ENCODE measurements at places on chromosomes 3 and 15.

DNA sequence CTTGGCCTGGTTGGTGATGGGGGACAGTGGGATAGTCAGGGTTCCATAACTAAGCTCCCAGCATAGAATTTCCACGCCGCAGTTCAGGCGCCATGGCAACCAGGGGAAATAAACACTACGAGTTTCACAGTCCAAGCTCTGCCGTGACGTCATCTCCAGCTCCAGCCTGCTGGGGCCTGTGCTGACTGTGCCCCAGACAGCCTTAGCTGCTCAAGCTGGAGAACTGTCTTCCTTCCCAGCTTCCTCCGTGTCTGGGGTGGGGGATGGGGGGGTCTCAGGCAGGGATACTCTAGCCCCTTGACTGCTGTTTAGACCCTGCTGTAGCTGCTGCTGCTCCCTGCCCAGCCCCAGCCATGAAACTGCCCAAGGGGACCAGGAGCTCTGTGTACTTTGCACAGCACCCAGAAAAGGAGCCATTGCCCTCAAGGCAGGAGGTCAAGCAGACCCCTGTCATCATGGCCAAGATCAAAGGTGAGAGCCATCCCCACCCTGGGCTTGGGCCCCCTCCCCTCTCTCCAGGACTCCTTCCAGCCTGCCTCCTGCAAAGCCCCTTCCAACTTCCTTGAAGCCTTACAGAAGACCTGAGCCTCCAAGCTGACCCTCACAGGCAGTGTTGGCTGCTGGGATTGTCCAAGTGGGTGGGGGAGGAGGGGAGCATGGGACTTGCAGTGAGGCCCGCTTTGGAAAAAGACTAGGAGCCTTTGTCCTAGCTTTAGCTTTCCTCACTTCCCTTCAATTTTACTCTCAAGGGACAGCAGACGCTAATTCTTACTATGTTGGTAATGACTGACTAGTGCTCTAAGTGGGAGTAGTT is 11.4 kb upstream of the CSPG4 start:
- peak; percentile 35 for DNase-seq

GRCh38 chr3:169133178-169134161 is 530.0 kb downstream of the MECOM start:
- DNase-seq, result no peak

- no peak for DNase-seq
These were observed 59.4 kb downstream of the DAPK2 start for GRCh38 chr15:63986751-63987341.

GRCh38 chr3:181909241-181909640 is 197.5 kb downstream of the SOX2 start:
- DNase-seq, result no peak

DNA sequence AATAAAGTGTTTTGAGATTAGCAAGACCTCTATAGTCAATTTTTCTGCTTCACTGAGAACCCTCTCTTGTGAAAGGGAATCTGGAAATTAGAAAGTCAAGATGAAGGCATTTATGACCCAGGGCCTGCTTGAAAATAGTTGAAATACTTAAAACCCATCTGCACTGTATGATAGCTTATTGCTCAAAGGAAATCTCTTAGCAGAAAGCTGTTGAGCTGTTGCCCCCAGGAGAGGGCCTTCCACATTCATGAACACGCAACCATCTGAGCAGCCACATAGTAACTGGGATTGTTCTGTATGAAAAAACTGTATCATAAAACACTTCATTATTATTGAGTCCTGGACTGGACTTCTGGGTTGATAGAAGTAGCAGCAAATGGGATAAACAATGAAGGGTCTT is 106.4 kb upstream of the PTX3 start:
- no peak for DNase-seq

DNA sequence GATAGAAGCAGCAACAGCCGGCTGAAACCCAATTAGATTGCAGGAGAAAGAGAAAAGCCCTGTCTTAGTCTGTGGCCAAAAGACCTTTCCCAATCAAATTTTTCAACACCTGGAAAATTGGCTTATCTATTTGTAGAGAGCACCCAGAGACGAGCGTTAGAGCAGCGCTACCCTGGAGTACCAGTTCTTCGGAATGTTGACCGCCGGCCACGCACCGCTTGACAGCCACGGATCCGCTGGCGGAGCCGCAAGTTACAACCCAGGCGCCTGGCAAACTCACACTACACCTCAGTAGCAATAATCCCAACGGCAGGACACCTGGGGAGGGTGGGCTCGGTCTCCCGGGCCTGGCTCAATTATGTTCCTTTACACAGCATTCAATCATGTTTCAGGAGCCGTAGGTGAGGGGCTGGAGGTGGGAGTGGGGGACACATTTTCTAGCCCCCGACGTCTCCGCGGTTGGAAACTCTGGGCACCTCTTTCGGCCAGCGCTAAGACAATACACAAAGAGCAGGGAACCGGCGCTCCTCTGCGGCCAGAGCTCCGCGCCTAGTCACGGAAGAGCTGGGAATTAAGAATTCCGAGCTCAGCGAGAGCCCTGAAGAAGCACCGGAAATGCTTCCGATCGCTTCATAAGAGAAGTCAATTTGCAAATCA is 1.2 kb downstream of the MB21D2 start:
- peak; percentile 45 for DNase-seq

GRCh38 chr3:40557575-40558161 is 32.9 kb downstream of the ZNF621 start:
- DNase-seq, result no peak

DNA sequence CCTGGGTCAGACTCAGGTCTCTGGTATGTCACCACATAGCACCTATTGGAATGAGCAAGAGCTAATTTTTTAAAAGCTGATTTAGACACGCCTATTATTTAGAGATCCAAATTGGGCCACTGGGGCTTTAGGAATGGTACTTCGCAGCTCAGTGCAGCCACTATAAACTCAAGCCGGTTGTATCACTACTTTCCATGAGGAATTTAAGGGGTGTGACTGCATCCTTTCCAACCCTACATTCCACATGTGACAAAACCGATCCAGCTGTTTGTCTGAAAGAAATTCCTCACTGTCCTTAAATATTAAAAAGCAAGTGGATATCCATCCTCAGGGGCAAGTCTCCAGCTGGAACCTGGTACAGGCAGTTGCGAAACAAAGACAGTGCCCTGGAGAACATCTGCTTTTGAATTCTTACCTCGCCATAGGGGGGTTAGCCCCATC is 12.8 kb downstream of the VGLL3 start:
- no peak for DNase-seq

DNA sequence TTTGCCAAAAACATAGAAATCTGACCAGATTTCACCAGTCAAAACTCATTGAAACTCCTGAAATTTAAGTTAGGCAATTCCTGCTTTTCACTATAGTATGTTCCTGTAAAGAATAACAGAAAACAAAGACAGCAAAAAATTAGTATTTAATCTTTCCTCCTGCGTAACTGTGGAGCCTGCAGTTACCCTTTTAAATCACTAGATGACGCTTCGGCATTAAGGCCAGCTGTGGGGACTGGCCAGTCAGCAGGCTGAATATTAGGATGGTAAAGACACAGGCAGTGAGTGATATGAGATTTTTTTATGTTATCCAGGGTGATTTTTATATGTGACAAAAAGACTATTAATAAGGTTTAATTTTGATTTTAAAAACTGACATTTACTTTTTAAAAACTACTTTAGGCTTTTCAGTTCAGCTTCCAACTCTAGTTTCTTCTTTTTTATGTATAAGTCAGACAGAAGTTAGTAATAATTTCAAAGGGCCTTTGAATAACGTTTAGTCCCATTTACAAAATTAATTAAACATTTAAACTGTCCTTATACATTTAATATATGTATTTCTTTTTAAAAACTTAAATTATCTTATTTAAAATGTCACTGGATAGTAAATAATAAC is 165.1 kb downstream of the PPM1L start:
- no peak for DNase-seq

DNA sequence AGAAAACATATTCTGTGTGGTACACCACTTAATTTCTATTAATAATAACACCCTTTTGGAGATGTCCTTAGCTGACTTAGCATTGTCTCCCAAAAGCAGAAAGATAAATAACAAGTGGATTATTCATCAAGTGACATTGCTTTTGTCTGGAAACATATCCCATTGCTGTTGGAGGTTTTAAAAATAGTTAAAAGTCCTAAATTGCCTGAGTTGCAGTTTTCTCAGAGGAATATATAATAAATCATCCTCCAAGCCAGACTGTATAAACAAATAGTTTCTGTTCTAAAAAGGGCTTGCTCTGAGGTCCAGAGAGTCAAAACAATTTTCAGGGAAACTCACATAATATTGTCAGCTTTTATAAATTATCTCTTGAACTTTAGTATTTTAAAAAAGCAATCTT is 60.4 kb upstream of the CD96 start:
- DNase-seq, result no peak

GRCh38 chr15:49187549-49188245 is 17.6 kb downstream of the GALK2 start:
- no peak for DNase-seq

DNA sequence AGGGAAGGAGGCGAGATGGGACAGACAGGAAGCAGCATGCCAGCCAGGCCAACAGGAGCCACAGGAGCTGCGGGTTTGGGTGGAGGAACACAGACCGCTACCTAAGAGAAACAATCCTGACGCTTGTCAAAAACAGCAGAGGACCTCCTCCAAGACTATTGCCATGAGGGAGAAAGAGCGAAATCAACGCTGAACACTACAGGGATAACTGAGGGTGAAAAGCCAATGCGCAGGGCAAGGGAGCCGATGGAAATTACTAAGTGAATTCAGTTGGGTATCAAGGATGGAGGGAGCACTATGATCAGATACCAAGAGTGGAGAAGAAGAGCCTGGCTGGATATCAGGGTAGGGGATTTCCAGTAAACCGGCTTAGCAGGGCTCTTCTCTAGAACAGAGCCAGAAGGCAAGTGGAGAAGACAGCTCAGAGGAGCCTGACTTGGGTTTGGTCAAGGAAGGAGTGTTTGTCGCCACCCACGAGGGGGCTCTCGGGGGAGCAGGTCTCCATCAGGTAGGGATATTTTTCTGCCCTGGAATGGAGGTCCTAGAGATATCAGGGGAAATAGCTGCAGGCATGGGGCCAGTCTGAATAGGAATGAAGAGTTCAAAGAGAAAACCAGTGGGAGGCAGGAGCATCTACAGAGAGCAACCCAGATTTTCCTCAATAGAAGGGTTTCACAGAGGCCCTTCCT is 48.4 kb downstream of the SLC41A3 start:
- no peak for DNase-seq

- DNase-seq, result no peak
These were observed 81.4 kb downstream of the XRN1 start for GRCh38 chr3:142366434-142366833.

DNA sequence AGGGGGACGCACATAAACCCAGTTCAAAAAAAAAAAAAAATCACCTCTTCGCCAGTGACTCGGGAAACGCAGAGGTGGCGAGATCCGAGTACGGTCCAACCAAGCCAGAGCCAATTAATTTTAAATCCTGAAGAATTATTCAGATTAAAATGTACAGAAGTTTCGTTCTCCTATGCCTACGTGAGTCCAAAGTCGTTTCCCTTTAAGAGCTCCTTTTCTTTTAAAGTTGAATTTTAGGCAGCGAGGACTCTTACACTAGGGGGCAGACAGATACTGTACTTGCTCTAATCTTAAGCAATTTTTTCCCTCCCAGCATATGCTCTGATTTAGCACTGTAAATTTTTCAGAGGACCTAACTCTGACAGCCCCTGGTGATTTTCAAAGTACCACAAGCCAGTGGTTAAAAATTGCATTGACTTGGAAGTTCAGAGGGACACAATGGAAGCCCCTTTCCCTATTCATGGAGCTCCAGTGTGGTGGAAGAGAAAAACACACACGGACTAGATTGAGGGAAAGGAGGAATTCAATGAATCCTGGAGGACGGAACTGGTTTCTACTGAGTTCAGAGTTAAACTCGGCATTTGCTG is 3.3 kb upstream of the NR2F2 start:
- DNase-seq, result peak; percentile 77

DNA sequence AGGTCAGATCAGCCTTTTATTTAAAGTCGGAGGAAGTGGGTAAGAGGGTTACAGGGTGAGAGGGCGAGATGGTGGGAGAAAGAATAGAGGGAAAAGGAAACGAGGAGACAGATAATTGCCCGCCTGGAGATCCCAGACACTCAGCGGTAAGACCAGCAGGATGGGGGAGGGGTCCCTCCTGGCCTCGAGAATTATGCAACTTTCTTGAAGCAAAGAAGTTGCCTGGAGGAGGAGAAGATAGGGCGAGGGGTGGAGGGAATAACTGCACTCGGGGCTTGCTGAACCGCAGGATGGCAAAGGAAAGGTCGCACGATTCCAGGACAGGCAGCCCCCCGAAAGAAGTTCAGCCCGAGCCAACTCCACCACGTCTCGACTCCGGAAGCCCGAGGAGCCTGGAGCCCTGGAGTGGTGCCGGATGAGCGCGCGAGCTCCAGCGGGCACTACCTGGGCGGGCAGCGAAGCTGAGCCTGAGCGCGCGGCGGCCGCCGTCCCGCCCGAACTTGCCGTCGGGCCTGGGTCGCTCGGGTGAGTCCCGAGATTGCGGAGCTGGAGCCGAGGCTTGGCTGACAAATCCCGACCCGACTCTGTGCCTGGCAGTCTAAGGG is 402 bp downstream of the WWTR1 start:
- peak; percentile 26 for DNase-seq

- no peak for DNase-seq
These were observed 8.0 kb upstream of the LTF start for GRCh38 chr3:46472736-46473135.

GRCh38 chr3:186965141-186965879 is 35.0 kb downstream of the ST6GAL1 start:
- no peak for DNase-seq

- no peak for DNase-seq
These were observed 579 bp upstream of the PLAAT1 start for GRCh38 chr3:193240436-193240849.

DNA sequence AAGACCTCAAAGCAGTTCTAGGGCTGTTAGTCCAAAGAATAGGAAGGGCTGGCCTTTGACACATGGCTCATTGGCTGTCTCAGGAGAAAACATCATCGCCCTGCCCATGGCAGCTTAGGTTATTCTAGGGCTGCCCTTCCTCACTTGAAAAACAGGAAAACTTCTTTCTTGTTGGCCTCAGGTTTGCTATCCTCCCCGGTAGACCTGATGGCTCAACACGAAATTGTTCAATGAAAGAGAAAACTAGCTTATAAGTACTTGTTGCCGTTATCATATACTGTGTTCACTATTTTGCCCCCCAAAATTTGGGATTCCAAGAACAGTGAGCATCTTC is 602 bp upstream of the SLTM start:
- DNase-seq, result no peak

DNA sequence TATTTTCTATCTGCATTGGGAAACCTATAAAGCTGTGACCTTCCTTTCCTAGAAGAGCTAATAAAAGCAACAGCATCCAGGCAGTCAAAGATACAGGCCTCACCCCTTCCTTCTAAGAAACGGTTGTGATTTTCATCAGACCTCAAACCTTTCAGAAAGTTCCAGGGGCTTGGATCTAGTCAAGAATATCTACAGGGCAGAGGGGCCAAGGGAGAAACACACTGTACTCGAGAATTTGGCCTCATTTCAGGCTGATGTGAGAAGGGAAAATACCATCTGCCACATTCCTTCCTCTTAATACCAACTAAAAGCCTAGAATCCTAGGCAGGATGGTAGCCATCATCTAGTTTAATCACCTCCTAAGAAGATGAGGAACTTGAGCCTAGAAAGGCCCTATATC is 24.5 kb upstream of the BCL6 start:
- DNase-seq, result no peak

- DNase-seq, result no peak
These were observed 9.4 kb upstream of the MGLL start for GRCh38 chr3:127831723-127832172.

GRCh38 chr3:151009981-151010380 is 37.5 kb upstream of the CLRN1 start:
- no peak for DNase-seq

Measured in HS-5 (cell line).